Inflammatory macrophage (primary cell): ENCODE measurements at places on chromosomes 11 and 22.
A peak's percentile ranks its signal among the peaks of the same experiment; 100 is the strongest.

DNA sequence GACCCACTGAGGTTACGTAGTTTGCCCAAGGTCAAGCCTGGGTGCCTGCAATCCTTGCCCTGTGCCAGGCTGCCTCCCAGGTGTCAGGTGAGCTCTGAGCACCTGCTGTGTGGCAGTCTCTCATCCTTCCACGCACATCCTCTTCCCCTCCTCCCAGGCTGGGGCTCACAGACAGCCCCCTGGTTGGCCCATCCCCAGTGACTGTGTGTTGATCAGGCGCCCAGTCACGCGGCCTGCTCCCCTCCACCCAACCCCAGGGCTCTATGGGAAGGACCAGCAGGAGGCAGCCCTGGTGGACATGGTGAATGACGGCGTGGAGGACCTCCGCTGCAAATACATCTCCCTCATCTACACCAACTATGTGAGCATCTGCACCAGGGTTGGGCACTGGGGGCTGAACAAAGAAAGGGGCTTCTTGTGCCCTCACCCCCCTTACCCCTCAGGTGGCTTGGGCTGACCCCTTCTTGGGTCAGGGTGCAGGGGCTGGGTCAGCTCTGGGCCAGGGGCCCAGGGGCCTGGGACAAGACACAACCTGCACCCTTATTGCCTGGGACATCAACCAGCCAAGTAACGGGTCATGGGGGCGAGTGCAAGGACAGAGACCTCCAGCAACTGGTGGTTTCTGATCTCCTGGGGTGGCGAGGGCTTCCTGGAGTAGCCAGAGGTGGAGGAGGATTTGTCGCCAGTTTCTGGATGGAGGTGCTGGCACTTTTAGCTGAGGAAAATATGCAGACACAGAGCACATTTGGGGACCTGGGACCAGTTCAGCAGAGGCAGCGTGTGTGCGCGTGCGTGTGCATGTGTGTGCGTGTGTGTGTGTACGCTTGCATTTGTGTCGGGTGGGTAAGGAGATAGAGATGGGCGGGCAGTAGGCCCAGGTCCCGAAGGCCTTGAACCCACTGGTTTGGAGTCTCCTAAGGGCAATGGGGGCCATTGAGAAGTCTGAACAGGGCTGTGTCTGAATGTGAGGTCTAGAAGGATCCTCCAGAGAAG lies 1.6 kb downstream of the GSTP1 start:
- no peak for DNase-seq

- DNase-seq, result no peak
Observed at GRCh38 chr11:33449798-33450197, 192.6 kb downstream of the HIPK3 start.

- DNase-seq, result peak; percentile 60
Observed at GRCh38 chr11:46003572-46003971, 81.1 kb downstream of the LARGE2 start.

DNA sequence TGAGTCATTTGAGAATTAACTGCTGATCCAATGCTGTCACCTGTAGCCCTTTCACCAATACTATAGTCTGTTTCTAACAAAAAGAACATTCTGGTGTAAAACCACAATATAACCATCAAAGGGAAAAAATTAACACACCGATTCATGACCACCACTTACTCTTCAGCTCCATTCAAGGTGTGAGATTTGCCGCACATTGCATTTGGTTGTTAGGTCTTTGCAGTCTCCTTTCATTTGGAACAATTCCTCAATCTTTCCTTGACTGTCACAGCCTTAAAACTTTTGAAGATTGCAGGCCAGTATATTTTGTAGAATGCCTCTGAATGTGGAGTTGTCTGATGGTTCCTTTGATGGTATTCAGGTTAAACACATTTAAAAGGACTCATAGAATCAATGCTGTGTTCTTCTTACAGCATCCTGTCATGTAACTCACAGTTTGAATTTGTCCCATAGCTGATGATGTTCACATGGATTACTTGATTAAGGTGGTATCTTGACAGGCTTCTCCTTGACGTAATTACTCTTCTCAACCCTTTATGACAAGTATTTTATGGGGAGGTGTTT lies 63.6 kb downstream of the TNRC6B start:
- DNase-seq, result no peak

GRCh38 chr11:120606211-120607010 lies 94.9 kb downstream of the GRIK4 start:
- no peak for DNase-seq

- peak; percentile 76 for DNase-seq
Observed at GRCh38 chr11:36540998-36541397, 26.8 kb upstream of the RAG1 start.

DNA sequence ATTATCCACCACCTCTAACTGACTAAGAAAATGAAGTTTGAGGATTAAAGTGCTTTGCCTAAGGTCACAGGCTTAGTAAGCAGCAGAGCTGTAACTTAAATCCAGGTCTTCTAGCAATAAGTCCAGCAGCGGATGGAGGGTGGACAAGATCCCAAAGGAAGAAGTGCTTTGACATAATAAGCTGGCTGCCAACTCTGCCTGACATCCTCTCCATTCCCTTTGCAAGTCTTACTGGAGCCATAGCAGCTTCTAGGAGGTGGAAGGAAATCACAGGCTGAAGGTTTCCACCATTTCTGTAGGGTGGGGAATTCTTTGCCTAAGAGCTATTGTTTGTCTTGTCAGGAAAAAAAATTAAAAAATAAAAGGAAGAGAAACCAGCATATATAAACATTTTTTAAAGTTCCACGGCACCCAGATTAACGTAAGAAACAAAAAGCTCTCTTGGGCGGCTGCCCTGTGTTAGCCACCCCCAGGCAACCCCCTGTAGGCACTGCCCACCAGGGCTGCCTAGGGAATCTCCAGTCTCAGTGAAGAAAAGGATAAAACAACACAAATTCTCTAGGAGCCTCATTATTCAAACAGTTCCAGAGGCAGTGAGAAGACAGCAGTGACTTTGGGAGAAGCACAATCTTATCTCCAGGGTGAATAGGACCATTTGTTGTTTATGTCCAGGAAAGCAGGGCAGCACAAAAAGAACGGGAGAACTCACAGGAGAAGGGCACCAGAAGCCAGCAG lies 380.8 kb upstream of the CADM1 start:
- no peak for DNase-seq

GRCh38 chr22:50416996-50417395 lies 57.8 kb downstream of the SBF1 start:
- DNase-seq, result peak; percentile 61

DNA sequence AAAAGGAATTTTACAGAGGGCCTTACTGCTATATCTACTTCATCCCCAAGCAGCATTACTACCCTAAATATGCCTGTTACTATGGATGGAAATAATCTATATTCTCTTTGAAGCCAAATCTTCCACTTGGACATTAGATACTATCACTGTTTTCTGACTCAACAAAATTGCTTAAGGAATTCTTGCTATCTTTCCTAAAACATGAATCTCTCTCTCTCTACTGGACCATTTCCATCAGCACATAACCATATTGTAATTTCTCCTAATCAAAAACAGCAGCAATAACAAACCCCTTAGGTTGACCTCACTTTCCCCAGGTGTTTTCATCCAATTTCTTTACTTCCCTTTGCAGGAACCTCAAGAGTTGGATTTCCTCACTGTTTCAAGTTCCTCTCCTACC lies 67.9 kb upstream of the BLID start:
- no peak for DNase-seq

DNA sequence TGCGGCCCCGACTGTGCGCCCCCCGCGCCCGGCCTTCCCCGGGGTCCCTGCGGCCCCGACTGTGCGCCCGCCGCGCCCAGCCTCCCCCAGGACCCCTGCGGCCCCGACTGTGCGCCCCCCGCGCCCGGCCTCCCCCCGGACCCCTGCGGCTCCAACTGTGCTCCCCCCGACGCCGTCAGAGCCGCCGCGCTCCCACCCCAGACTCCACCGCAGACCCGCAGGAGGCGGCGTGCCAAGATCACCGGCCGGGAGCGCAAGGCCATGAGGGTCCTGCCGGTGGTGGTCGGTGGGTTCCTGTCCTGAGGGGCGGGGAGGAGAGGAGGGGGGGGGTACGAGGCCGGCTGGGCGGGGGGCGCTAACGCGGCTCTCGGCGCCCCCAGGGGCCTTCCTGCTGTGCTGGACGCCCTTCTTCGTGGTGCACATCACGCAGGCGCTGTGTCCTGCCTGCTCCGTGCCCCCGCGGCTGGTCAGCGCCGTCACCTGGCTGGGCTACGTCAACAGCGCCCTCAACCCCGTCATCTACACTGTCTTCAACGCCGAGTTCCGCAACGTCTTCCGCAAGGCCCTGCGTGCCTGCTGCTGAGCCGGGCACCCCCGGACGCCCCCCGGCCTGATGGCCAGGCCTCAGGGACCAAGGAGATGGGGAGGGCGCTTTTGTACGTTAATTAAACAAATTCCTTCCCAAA lies 3.1 kb downstream of the DRD4 start:
- DNase-seq, result no peak

DNA sequence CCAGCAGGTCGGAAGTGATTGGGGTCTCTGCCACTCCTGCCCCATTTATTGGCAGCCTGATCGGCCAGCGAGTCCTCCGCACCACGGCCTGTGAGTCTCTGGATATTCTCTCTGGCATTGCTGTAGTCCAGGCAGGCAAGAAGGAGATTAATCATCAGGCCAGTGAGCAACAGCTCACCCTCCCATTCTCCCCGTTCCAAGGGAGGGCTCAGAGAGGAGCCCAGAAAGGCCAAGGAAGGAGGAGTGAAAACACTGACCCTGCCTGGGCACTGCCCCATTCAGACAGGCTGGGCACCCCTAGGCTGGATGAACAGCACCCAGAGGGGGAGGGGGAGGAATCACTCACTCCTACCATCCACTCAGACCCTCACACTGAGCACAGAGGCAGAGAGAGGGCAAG lies 3.1 kb downstream of the SAA2 start:
- DNase-seq, result no peak

DNA sequence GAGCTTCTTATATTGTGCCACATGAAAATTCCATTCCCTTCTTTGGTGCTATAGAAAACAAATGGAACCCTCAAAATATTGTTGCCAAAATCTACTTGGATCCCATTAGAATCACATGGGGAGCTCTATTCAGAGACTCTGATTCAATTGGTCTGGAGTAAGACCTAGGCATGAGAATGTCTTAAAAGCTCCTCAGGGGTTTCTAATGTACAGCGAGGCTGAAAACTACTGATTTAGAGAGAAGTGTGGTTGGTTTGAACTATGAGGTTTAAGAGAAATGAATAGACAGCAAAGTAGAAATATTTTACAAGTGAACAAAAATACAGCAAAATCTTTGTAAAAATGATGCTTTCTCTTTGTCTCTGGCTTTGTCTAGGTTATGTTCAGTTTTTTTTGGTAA lies 514.7 kb downstream of the CNTN5 start:
- DNase-seq, result no peak

GRCh38 chr11:25183411-25183810 lies 686.6 kb downstream of the LUZP2 start:
- no peak for DNase-seq

DNA sequence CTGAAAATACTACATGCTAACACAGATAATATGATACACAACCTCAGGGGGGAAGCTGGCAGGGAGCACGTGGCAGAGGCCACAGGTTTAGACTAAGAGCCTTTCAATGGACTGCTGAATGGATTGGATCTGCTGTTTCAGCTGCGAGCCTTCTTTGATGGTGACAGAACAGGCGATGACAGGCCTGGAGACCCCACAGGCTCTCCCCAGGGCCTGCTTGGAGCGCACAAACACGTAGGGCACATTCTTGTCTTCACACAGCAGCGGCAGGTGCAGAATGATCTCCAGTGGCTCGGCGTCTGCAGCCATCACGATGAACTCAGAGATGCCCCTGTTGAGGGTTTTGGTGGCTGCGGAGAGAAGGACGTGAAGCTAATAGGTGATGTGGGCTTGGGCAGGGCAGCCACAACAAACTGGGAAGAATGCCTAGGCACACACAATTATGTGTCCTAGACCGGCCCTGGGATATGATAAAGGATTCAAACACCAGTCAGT lies 13.8 kb downstream of the SNU13 start:
- DNase-seq, result no peak

GRCh38 chr11:116980136-116980793 lies 118.0 kb downstream of the SIK3 start:
- no peak for DNase-seq

- peak; percentile 94 for DNase-seq
Observed at GRCh38 chr22:40637183-40638150, 948 bp upstream of the MRTFA start.

DNA sequence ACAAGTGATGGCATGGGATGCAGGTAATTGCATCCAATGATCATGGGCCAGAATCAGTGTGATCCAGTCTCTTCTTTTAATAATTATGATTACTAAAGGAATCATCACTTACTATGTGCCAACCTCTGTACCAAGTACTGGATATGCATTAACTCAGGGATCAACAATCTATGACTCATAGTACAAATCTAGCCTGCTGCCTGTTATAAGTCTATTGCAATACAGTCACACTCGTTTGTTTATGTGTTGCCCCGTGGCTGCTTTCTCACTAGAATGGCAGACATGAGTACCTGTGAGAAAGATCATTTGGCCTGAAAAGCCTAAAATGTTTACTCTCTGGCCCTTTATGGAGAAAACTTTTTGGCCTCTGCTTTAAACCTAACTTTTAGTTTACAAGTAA lies 45.0 kb downstream of the OR6Q1 start:
- DNase-seq, result no peak

DNA sequence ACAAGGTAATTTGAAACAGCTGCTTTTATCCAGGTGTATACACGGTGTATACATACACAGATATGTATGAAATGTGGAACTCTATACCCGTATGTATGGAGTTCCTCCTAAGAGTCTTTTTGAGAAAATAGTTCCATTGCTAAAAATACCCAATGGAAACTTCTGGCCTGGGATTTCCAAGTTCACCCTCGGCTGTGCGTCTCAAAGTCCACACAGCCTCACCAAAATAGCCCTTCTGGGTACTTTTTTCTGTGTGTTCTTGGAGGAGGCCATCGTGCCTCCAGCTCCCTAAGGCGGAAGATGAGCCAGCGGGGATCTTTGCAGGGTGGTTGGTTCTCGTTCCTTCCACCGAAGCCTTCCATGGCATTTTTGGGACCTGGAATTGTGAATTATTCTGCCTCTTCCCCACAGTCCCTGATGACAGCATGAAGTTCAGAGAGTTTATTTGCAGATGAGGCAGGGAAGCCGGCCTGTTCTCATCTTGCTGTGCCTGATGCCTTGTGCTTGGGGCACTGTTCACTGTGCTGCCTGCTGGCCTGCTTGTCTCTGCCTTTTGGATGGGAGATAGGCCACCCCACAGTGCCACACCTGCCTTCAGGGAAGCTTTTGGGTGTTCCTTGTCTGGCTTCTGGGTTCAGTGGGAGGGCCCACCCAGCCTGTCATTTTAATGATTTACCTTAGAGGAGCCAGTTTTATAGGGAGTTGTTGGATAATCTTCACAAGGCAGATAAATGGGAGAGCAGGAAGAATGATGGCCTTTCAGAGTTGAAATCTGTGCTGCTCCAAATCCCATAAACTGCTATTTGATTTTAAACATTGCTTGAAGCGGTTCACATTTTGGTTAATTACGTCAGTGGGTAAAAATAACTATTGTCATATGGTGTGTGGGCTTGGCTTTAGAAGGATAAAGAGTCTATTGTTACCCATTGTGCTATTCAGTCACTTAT lies 112.7 kb upstream of the OR4B1 start:
- no peak for DNase-seq
